Stimulated activated CD4-positive, alpha-beta T cell treated with anti-CD3 and anti-CD28 coated beads, Interleukin-15, amount 100 ng/mL, for 1 hour (primary cell): ENCODE measurements at places on chromosomes 1 and 21.

GRCh38 chr1:41399145-41399795 is 38.0 kb downstream of the FOXO6 start:
- no peak for DNase-seq

- no peak for DNase-seq
Observed at GRCh38 chr1:164692420-164692819, 133.4 kb downstream of the PBX1 start.

DNA sequence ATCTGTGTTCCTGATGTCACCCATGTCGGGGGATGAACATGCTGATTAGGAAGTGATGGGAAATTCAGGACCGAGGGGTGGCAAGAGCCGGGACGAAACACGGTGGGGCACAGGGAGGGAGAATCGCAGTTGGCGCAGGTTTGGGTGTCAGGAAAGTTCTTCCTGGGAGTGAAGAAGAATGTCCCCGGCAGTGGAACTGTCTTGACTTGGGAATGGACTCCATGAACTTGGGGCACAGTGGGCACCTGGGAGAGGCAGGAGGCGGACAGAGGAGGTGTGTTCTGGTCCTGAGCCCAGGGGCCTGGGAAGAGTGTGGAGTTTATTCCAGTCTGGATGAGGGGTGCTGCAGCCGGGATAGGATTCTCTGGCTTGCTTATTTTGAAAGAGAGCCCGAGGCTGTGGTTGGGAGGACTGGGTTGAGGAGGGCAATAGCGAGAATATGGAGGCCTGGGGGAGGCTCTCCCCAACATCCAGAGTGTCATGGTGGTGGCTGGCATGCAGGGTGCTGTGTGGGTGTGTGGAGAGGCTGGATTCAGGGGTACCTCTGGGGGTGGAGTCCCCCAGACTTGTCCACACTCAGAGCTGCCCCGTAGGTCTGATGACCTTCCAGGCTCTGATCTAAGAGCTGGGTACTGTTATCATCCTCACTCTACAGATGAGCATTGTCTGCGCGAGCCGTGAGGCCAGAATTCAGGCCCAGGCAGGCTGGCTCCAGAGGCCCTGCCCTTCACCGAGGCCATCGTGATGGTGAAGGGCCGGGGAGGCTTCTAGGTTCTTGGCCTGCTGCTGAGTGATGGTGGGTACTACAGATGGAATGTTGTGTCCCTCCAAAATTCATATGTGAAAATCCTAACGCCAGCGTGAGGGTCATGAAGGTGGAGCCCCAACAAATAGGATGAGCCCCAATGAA is 274.5 kb upstream of the C1orf174 start:
- DNase-seq, result no peak

DNA sequence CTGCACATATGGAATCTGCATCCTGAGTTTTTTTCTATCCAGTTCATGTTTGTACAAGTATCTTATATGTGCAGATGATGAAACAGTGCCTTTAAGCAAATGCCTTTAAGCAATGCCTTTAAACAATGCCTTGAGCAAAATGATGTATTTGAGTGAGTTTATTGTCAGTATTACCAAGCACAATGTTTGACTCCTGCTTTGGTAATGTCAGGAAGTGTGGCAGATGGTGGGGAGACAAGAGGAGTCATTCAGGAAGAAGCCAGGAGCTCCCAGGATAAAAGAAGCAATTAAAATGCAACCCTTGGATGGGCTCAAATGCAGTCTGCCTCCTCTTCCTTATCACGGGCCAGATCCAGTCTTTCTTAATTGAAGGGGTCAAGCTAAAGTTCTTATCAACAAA is 108.7 kb upstream of the KCNJ15 start:
- DNase-seq, result no peak

GRCh38 chr1:171664976-171665375 is 12.5 kb upstream of the MYOC start:
- no peak for DNase-seq

GRCh38 chr21:32909393-32909792 is 116.3 kb upstream of the OLIG2 start:
- DNase-seq, result no peak

DNA sequence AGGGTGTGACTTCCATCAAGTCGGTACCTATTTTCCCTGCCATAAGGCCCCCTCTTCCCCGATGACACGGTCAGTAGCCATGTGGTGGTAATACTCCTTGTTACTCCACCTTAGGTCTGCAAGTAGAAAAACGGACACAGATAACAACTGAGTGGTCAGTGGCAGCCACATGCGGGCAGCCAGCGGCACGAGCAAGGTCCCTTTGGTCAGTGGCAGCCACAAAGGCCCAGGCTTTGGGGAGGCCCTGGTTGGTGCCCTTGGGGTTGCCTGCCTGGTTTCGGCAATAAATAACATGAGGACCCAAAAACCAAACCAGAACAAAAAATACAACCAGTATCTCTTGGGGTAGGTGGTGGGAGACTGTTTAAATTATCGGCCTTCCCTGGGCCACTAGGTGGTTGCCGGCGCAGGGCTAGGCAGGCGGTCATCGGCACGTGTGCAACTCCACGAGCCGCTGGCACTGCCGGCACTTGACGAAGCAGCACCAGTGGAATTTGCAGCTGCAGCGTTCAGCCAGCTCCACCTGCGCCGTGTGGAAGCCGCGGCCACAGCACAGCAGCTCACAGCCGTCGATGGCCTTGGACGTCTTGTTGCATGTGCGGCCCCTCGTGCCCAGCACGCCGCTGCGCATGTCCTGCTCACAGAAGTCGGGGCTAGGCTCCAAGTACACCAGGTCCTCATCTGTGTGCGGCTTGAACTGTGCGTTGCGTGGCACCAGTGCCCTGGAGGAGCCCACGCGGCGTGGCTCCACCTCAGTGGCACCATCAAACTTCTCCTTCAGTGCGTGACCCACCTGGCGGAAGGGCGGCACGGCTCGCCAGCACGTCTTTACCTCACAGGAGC is 23.1 kb downstream of the WNT4 start:
- DNase-seq, result no peak

DNA sequence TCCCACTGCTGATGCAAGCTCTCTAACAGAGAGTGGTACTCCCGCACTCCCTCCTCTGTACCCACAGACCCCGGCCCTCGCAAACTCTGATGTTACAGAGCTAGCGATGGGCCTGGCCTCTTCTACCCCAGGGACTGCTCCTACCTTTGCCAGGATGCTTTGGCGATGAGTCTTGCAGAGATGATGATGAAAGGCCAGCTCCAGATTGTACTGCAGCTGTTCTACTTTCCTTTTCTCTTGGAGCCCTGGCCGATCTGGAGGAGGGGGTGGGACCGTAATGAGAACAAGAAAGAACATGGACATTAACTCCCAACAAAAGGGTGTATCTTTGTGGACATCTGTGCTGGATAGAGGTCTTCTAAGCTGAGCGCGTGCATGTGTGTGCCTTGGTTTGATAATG is 6.0 kb upstream of the LINGO4 start:
- no peak for DNase-seq

DNA sequence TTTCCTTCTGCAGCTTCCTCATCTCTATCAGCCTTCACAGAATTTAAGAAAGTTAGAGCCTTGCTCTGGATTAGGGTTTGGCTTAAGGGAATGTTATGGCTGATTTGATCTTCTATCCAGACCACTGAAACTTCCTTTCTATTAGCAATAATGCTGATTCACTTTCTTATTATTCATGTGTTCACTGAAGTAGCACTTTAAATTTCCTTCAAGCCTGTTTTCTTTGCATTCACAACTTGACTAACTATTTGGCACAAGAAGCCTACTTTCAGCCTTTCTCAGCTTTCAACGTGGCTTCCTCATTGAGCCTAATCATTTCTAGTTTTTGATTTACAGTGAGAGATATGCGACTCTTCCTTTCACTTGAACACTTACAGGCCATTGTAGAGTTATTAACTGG is 528.5 kb downstream of the PLPP3 start:
- DNase-seq, result no peak

DNA sequence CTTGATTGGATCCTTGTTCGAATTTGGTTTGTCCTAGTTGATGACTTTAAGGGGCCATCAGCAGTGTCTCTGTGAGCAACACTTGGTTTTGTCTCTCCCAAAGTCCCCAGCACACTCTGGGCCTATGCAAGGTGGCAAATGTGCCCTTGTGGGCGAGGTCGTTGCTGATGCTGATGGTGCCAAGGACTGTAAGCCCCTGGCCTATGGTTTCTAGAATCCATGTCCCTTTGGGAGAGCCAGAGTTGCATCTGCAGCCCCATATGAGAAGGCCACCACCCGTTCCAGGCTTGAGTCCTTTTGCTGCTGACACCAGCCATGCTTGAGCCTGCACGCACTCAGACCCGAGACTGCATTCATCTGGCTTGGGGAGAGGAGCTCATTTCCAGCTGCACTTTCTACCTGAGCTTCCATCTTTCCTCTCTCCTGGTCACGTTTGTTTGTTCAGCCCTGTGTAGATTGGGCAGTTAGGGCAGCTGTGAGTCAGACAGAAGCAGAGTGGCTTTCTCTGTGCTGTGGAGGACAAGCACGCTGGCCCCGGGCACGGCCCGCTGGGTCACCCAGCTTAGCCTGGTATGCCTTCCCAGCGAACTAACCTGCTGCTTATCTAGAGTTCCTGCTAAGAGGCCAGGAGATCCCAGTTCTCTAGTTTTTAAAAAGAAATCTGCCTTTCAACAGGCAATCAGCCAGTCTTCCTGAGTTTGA is 52.1 kb upstream of the CSF3R start:
- no peak for DNase-seq

- no peak for DNase-seq
Observed at GRCh38 chr1:21783679-21784603, 992 bp upstream of the USP48 start.

- no peak for DNase-seq
Observed at GRCh38 chr1:165659581-165659895, 28.5 kb downstream of the MGST3 start.

- no peak for DNase-seq
Observed at GRCh38 chr1:179178183-179178582, 51.3 kb downstream of the ABL2 start.

DNA sequence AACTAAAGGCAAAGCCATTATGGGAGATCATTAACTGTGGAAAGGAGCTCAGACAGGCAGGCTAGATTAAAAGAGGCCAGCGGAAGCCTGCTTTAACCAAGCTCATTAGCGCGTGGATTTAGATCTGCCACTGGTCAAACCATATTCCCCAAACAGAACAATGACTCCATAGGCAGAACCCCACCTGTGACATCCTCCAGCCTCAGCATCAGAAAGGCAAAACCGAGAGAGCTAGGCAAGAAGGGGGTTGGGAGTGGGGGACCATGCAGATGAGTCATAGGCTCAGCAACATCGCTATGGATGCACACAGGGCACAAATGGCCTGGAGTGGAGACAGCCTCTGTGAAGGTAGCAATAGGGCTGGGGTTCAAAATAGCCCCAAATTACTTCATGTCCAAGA is 20.6 kb downstream of the MKNK1 start:
- DNase-seq, result no peak

DNA sequence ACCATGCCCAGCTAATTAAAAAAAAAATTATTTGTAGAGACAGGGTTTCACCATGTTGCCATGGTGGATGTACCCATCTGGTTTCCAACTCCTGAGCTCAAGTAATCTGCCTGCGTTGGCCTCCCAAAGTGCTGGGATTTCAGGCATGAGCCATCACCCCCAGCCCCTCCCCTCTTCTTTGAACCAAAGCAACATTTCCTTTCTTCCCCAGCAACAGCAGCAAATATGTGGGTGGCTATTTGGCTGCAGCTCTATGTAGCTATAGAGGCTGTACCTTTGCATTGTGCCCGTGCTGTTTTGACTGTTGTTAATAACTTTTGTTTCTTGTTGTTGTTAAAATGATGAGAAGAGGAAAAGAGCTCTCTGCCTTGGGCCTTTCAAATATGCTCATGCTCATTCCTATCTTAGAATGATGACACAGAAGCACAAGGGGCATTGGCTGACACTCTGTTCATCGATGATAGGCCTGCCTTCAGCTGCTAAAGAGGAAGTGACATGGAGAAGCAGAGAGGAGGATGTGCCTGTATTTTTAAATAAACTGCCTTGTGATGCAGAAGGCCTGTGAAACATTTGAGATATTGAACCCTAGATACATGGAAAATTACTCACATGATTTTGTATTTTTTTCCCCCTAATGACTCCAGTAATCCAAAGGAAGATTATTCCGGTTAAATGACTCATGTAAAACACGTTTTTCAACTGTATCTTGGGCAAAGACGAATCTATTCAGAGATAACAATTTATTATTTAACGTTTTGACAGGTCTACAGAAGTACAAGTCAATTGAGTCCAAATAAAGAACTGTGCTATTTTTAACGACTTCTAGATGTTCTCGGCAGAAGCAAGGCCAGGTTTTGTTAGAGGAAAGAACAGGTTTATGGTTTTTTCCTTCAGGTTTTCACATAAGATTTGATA is 20.5 kb upstream of the XPR1 start:
- DNase-seq, result no peak

DNA sequence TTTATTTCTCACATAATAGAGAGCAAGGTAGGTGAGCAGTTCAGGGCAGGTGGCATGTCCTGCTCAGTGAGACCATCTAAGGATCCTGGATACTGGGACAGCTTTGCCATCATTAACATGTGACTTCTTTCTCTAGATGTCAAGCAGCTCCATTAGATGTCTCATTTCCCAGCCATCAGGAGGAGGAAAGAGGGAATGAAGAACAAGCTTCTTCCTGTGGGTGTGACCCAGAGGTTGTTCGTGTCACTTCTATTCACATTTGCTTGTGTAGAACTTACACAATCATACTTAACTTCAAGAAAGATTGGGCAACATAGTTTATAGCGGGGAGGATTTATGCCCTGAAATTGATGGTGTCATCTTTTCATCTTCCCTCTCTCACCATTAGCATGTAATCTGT is 169.2 kb upstream of the B3GALT2 start:
- no peak for DNase-seq

- no peak for DNase-seq
Observed at GRCh38 chr1:234684856-234685255, 74.9 kb upstream of the IRF2BP2 start.

- no peak for DNase-seq
Observed at GRCh38 chr1:54227091-54227602, 27.2 kb downstream of the MRPL37 start.
